ENCODE measurements at places on chromosomes 6 and 20. TPM values are rescaled to one million over a fixed set of nuclear protein-coding genes. Genes with fewer than 3 reads are reported as not detected.
A peak's percentile ranks its signal among the peaks of the same experiment; 100 is the strongest.

Gene TP53INP2
- 68.5 TPM for total RNA-seq

Gene ETV7
- not detected for total RNA-seq

Gene PLA2G7
- total RNA-seq, result 0.21 TPM

Gene IL22RA2
- total RNA-seq, result not detected

Gene TAGAP
- 0.41 TPM for total RNA-seq

Gene ZNF341
- 3.5 TPM for total RNA-seq

Gene EMILIN3
- 0.28 TPM for total RNA-seq

GRCh38 chr6:18457065-18457737 is 70.1 kb downstream of the RNF144B start:
- no peak for DNase-seq

DNA sequence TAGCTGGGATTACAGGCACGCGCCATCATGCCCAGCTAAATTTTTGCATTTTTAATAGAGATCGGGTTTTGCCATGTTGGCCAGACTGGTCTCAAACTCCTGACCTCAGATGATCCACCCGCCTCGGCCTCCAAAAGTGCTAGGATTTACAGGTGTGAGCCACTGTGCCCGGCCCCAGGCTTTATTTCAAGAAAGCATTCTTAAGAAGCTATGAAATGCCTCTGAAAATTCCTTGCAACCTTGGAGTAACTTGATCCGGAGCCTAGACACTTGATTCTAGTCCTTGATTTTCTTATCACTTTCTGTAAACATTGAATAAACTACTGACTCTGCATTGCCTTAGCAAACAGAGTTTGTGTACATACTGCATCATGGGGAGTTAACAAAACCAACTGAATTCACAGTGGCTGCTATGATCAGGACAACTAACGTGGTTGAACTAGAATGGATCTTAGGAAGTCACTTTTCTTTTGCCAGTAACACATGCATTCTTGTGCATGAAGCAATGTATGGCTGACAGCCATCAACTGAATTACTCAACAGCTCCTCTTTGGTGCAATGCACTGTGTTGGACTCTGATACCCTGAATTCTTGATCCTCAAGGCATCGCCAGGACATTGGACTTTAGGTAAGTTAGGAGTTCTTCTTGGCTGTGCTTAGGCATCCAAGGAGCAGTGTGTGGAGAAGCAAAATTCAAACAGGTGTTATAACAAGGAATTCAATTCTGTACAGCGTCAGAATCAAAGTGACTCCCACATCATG is 102.8 kb upstream of the TMEM170B start:
- DNase-seq, result no peak

- DNase-seq, result no peak
Observed at GRCh38 chr20:44282192-44282591, 28.8 kb downstream of the FITM2 start.

DNA sequence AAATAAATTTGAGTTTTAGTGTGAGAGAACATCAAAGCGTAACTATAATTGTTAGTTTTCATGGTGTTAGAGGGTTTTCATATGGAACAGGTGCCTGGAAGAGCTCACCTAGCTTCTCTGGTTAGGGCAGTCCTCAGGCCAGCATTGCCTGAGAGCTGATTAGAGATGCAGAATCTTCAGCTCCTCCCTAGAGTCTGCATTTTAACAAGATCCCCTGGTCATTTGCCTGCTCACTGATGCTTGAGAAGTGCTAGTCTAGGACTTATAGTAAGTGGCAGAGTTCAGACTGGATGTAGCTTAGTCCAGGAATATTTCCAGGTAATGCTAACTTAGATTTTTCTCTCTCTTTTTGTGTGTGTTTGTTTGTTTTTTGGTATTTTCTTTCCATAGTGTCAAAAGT is 21.7 kb upstream of the SMIM26 start:
- no peak for DNase-seq

DNA sequence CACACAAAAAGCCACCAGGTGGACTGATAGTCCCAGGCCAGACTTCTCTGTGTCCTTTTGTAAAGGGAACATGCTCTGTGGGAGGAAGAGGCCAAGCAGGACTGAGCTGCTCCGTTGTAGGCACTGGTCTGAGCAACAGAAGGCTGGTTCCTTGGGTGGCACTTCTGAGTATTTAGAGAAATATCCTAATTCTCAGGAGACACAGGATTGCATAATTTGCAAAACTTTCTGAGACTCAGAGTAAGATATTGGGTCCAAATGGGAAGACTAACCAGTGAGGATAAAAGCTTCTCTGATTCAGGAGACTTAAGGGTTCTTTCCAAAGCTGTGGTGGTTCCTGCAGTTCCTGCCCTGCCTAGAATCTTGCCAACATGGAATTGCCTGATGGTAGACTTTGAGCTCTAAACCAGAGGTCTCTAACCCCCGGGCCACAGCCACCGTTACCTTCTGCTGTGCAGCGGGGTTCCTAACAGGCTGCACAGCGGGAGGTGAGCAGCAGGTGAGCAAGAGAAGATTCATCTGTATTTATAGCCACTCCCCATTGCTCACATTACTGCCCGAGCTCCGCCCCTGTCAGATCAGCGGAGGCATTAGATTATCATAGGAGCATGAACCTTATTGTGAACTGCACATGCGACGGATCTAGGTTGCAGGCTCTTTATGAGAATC is 107.0 kb downstream of the OLIG3 start:
- no peak for DNase-seq

GRCh38 chr6:44966449-44967092 is 361.6 kb upstream of the RUNX2 start:
- DNase-seq, result no peak

GRCh38 chr6:16367571-16367970 is 129.2 kb downstream of the GMPR start:
- no peak for DNase-seq

DNA sequence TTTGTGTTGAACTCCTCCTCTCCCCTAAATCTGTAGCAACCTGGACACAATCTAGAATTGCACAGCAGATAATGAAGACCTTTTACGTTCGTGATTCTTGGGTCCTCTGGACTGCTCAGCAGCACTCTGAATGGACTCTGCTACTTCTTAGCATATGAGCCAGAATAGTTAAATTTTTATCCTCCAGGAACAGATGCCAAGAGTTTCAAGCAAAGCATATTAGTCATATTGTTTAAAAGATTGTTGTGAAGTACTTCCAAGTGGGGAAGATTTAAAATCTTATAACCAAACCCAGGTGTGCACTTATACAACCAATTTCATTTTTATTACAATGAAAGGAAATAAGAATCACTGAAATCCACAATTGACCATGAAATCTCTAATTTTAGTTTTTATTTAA is 118.9 kb upstream of the EXOC2 start:
- DNase-seq, result no peak

DNA sequence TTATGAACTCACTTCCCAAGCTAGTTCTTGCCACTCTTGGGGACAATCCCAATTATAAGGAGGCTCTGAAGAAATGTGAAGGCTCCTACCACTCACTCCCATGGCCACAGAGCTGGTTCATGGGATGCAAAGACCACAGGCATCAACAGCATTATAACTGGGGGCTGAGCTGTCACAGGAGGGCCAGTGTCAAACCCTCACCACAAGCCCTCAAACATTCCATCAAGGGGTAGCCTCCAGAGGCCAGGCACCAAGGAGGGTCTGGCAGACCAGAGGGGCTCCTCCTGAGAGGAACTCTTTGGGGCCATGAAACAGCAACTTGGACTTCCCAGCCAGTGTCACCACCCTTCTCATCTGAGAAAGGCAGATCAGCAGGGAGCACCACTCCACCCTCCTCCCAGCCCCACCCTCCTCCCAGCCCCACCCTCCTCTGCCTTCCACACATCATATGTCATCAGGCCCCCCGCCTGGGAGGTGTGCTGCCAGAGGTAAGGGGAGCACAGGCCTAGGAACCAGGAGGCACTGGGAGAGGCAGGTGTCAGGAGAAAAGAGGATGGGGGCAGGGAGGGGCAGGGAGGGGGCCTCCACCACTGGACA is 1.2 kb upstream of the TSPO2 start:
- DNase-seq, result no peak

DNA sequence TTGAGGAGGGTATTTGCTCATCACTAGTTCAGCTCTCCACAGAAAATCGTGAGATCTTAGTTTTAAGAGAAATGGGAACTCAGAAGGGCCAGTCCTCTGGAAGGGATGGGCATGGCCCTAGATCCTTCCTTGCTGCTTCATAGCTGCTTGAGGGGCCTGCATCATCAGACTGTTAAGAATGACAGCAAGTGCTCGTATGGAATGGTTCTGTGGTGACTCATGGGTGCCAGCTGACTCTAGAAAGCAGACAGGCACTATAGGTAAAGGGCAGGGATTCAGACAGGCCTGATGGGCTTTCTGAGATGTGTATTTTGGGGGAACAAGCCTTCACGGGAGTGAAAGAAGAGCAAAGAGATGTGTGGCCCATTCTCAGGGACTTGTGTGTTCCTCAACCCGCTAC is 90.8 kb downstream of the MYLK4 start:
- no peak for DNase-seq

GRCh38 chr6:36924778-36925374 is 29.7 kb upstream of the PI16 start:
- DNase-seq, result no peak

DNA sequence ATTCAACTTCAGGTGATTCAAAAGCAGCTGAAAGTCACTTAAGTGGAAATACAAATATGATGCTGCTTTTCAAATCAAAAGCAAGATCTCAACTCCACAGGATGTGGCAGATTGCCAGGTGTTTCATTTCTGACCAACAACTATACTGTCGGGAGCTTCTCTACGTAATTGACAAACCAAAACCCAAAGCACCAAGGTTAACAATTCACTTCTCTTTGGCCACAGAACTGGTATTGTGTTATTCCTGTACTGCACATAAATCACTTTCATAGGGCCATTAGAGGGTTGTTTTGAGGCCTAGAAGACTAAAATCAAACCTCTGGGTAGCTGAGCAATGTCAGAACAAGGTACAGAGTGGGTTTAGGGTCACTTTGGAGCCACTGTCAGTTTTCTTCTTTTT is 169.7 kb downstream of the HAO1 start:
- no peak for DNase-seq

DNA sequence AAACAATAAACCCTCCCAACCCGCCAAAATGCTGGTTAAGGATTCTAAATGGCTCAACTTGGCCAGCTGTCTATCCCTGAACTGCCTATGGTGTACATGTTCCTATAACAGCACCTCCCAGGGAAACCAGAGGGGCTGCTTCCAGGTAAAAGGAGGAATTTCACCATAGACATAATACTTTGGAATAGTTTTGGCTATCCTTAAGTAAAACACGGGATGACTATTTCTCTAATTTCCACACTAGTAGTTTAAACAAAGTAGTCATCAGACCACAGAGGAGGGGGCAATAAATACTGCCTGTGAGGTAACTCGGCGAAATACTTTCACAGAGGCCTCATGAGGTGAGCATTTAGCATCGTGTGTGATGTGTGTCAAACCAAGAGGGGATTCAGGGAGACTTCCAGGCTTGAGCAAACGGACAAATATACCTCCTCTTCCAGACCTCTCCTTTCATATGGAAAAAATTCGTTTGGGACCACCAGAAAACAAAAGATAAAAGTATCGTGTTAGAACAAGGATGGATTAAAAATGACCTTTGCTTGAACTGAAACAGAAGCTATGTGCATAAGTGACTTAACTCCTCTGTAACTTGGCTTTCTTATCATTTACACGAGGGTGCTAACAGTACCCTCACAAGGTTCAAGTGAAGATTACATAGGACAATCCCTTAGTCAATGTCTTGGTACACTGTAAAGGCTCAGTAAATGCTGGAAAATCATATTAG is 1.0 kb upstream of the XRN2 start:
- DNase-seq, result no peak

GRCh38 chr6:167493976-167494697 is 169.3 kb downstream of the TTLL2 start:
- DNase-seq, result no peak

GRCh38 chr6:127180426-127180825 is 62.0 kb downstream of the RSPO3 start:
- DNase-seq, result no peak

DNA sequence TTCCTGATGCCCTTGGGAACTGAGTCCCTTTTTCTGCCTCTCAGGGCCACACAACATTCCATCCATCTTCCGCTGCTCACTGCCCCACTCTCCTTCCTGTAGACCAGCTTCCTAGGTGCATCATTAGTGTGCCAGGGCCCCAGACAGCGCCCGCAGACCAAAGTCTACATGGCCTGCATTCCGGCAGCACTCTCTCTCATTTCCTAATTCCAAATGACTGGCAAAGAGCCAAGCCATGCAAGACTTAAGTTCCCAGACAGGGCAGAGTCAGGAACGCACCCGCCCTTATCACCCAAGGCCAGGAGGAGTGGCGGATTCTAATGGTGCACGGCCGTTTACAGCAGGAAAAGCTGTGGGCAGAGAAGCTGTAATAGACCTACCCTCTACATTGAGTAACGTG is 159.8 kb upstream of the ARID1B start:
- no peak for DNase-seq

- no peak for DNase-seq
Observed at GRCh38 chr6:153595903-153596302, 443.1 kb upstream of the OPRM1 start.

- DNase-seq, result no peak
Observed at GRCh38 chr20:15916623-15917022, 656.6 kb downstream of the KIF16B start.

GRCh38 chr6:24397631-24398030 is 5.1 kb upstream of the MRS2 start:
- no peak for DNase-seq

GRCh38 chr6:82030761-82031503 is 216.6 kb downstream of the IBTK start:
- DNase-seq, result no peak

DNA sequence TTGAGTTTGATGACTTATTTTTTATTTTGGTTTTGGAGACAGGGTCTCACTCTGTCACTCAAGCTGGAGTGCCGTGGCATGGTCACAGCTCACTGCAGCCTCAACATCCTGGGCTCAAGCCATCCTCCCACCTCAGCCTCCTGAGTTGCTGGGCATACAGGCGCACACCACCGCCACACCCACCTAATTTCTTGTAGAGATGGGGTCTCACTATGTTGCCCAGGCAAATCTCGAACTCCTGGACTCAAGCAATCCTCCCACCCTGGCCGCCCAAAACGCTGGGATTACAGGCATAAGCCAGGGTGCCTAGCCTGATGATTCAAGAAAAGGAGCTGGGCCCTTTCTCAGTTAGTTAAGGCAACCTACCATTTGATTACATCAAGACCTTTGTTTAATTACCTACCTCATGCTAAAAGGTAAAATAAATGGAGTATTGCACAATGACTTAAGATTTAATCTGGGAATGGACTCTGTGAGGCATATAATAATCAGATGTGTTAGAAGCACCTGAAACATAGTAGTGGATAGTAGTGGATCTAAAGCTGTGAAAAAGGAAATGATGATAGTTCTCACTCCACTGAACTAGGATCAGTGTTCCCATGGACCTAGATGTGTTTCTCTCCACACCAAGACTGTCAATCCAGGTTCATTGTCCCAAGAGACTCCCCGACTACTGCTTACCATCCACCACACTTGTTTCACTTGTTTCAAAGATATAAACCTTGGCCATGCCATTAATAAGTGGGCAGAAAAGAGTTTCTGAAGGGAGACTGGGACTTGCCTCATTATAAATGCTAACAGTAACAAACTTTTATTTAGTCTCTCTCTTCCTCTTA is 2.1 kb downstream of the TNFRSF21 start:
- no peak for DNase-seq

GRCh38 chr6:87724983-87725811 is 23.2 kb upstream of the AKIRIN2 start:
- DNase-seq, result no peak

- DNase-seq, result peak; percentile 67
Observed at GRCh38 chr6:31814677-31815024, 432 bp downstream of the HSPA1L start.

Measured in endothelial cell (in vitro differentiated cells).